Non-pigmented ciliary epithelial cell (primary cell): ENCODE measurements at places on chromosomes 6 and 20.

GRCh38 chr6:14025160-14025559, 92.4 kb upstream of the CD83 start:
- DNase-seq, result no peak

DNA sequence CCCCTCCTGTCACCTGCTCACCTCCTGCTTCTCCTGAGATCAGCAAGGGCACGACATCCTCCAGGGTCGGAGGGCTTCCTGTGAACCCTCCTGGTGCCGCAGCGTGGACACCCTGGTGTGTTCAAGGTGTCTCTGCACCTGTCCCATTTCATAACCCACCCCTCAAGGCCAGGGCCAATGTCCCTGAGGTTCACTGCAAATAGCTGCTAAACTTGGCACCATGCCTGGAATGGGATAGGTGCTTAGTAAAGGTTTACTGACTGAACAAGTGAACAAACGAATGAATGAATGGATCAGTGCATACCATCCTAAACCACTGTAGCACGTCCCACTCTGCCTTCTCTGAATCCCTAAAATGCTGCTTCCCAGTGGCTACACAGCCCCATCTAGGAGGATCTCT, 35.0 kb downstream of the SIRPA start:
- DNase-seq, result no peak

DNA sequence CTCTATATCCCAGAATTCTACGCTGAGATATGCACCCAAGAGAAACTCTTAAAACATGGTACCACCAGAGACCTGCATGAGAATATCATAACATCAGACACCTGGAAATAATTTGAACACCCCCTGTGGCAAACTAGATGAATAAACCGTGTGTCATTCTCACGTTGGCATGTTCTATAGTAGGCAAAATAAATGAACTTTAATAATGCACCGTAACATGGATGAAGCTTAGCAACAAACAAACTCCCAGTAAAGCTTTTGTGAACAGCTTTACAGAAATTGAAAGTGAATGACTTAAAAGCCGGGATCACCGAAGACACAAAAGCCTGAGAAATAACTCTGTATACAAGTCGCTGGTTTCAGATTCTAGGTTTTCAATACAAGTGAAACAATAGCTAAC, 1166.8 kb upstream of the CITED2 start:
- DNase-seq, result no peak

DNA sequence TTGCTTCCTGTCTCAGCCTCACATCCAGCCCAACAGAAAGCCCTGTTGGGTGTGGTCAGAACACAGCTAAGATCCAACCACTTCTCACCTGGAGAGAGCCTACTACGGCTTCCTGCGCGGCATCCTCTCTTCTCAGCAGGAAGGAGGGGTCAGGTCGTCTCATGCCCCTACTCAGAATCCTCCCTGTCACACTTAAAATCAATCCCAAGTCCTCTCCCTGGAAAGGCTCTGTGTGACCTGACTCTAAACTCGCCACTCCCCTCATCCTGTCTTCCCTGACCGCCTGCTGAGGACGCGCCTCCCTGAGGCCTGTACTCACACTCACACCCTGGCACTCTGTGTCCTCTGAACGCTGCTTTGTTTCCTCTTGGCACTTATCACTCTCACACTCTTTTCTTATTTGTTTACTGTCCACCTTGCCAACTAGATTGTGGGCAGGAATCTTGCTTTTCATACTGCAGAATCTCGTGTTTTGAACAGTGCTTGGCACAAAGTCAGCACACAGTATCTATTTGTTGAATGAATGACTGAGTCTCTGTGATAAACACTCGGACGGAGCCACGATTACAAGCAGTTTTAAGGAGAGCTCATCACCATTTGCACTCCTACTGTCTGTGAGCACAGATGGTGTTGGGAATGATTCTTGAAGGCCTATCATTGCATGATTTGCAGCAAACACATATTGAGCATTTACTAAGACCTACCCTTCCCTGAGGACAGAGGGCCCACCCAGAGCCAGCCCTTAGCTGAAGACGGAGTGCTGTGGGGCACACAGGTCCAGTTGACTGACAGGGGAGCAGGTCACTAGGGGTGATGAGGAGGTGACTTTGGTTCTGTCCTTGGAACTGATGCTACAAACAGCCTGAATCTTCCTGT, 18.7 kb downstream of the RAB5IF start:
- DNase-seq, result no peak

DNA sequence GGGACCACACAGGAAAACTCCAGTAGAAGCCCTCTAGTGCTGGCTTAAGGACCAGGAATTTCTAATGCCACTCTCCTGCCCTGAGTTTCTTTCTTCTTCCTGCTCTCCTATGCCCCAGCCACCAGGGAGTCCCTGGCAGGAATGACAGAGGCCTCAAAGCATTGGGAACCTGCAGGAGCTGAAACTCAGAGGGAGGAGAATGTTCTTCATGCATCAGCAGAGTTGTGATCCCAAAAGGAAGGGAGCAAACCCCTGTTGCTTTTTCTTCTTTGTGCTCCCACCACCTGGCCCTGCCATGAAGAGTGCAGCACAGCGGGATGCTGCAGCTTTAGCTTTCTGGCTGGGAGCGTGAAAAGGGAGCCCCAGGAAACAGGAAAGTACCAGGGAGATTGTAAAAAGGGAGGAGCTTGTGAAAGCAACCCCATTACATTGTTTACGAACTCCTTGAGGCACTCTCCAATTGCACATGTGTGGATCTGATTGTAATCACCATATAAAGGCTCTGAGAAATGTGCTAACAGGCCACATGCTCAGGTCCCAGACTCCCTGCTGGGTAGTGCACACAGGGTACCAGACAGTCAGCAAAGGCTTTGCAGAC, 34.7 kb upstream of the FKBP1A start:
- DNase-seq, result no peak

- DNase-seq, result no peak
Measured at GRCh38 chr6:137868721-137869548, 1.9 kb downstream of the TNFAIP3 start.

GRCh38 chr20:61719691-61720347, 345.9 kb downstream of the TAF4 start:
- DNase-seq, result no peak

DNA sequence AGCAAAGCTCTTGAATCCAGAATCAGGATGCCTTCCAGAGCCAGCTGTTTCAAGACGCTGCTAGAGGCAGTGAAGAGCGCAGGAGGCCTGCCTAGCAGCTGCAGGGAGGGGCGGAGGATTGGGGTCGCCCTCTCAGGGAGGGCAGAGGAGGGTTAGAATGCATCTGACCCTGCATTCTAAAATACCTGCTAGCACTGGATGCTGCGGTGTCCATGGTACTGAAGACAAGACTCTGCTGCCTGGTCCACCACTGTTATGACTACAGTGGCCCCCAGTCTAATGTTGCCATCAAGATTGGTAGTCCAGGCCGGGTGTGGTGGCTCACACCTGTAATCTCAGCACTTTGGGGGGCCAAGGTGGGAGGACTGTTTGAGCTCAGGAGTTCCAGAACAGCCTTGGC, 193.7 kb upstream of the PROKR2 start:
- no peak for DNase-seq

DNA sequence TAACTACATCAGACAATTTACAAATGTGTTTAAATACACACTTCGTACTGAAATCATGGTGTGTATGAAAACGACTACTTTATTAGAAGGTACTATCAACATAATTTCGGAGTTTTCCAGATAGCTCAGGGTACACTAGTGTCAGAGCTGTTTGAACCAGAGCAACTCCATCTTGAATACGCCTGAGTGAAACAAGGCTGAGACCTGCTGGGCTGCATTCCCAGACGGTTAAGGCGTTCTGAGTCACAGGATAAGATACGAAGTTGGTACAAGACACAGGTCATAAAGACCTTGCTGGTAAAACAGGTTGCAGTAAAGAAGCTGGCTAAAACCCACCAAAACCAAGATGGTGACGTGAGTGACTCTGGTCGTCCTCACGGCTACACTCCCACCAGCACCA, 167.6 kb downstream of the THBS2 start:
- no peak for DNase-seq
